Common myeloid progenitor, CD34-positive (primary cell): ENCODE measurements at places on chromosomes 6 and 20.

GRCh38 chr6:170433163-170434116 lies 119.7 kb downstream of the PSMB1 start:
- H3K4me3 ChIP-seq: no peak overlapping the region
- no peak overlapping the region for H3K27ac ChIP-seq
- no peaks in the 10 kb centered on the region for H3K36me3 ChIP-seq

DNA sequence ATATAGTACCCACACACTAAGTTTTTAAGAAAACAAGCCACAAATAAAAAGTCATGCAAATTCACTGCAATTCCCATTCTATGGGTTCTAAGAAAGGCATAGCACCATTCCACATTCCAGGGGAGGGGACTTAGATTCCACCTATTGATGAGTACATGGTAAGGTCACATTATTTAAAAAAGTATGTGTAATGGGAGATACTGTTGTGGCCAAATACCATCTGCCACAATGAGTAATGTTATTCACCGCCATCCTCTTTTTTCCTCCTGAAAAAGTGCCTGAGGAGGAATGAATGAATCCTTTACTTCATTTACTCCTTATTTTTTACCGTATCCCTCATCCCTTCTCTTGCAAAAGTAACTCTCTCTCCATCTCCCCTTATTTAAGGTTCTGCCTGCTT lies 27.0 kb upstream of the ADGRF1 start:
- no peaks in the 10 kb centered on the region for H3K27me3 ChIP-seq
- H3K4me3 ChIP-seq: no peak overlapping the region
- H3K36me3 ChIP-seq: no peaks in the 10 kb centered on the region
- H3K4me1 ChIP-seq: no peaks in the 10 kb centered on the region
- no peak overlapping the region for H3K27ac ChIP-seq

GRCh38 chr6:71879016-71879415 lies 7.3 kb upstream of the RIMS1 start:
- no peak overlapping the region for H3K27ac ChIP-seq
- H3K4me3 ChIP-seq: no peak overlapping the region
- no peak for DNase-seq
- H3K36me3 ChIP-seq: no peaks in the 10 kb centered on the region
- H3K27me3 ChIP-seq: peaks cover 1% of the 10 kb centered on the region

DNA sequence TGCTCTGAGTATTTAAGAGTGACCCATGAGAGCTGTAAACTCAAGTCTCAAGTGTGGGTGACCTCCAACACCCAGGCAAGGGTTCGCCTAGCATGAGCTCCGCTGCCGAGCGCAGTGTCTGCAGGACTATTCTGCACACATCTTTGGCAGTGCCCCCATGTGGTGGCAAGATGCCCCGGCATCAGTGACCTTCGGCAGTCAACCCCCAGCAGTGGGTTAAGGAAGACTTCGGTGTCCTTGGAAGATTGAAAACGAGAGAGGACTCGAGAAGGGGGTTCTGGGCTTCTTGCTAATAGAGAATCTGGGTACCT lies 43.1 kb downstream of the RBM38 start:
- H3K27me3 ChIP-seq: no peaks in the 10 kb centered on the region
- no peak for DNase-seq
- H3K4me3 ChIP-seq: no peak overlapping the region

DNA sequence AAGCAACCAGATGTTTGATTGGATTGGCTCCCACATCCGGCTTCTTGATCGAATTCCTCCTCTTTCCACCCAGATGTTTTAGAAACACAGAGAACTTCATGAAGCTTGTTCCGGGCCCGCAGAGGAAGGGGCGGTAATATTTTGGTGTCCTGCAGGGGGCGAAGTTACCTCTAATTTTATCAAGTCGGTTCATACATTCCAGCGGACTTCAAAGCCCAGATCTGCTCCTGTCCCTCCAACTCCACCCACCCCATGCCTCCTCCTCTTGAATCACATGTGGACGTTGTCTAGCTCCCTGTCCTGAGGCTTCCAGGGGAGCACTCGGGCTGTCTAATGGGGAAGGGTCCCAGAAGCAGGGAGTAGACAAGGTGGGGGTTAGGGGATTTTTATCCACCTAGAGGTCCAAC lies 2.9 kb upstream of the BMP6 start:
- H3K4me3 ChIP-seq: no peak overlapping the region
- H3K27me3 ChIP-seq: peaks cover 17% of the 10 kb centered on the region
- H3K4me1 ChIP-seq: peaks cover 29% of the 10 kb centered on the region

DNA sequence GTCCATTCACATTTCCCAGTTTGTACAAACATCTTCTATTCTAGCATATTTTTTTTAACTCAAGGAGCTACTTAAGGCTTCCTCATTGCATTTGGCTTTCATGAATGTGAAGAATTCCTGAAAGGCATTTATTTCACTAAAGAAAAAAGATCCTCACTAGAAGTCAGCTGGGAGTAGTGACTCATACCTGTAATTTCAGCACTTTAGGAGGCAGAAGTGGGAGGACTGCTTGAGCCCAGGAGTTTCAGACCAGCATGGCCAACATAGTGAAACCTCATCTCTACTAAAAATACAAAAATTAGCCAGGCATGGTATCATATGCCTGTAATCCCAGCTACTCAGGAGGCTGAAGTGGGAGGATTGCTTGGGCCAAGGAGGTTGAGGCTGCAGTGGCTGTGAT lies 30.9 kb upstream of the XRN2 start:
- H3K4me3 ChIP-seq: no peak overlapping the region

DNA sequence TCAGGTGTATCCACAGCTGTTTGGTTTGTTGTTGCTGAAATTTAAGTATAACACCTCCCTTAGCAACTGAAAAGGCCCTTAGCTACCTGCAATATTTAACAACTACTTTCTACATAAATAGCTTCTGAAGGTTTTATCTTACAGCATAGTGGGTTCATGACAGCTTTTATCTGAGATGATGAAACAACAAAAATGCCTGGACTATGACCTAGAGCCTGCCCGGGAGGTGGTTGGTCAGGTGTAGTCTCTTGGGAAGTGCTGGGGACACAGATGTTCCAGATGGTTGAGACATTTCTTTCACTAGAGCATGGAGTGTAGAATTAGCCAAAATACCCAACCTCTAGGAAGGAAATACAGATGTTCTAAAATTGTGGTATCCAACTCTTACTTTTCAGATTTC lies 705.4 kb downstream of the MAFB start:
- no peaks in the 10 kb centered on the region for H3K4me1 ChIP-seq
- no peak for DNase-seq
- no peak overlapping the region for H3K4me3 ChIP-seq
- H3K27ac ChIP-seq: no peak overlapping the region
- H3K36me3 ChIP-seq: no peaks in the 10 kb centered on the region

DNA sequence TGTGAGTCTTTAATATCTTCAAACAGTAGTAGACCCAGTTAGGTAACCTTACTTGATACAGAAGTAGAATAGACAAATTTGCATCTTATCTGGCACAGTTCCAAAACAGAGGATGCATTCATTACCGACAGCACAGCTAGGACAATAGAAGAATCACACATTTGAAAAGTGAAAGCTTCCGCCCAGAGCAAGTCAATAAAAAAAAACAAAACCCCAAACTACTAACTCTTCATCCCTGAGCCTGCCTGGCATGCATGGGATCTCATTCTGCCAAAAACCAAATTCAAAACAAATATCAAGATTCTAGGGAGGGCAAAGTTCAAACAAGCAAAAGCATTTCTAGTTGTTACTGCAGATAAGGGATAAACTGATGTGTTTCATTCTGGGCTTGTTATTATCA lies 235.4 kb downstream of the BTBD9 start:
- no peak for DNase-seq
- H3K27me3 ChIP-seq: no peaks in the 10 kb centered on the region
- H3K4me1 ChIP-seq: no peaks in the 10 kb centered on the region
- no peak overlapping the region for H3K27ac ChIP-seq
- H3K36me3 ChIP-seq: no peaks in the 10 kb centered on the region
- H3K4me3 ChIP-seq: no peak overlapping the region

- H3K36me3 ChIP-seq: no peaks in the 10 kb centered on the region
- H3K4me3 ChIP-seq: no peak overlapping the region
- no peaks in the 10 kb centered on the region for H3K27me3 ChIP-seq
- no peak for DNase-seq
- H3K4me1 ChIP-seq: no peaks in the 10 kb centered on the region
Measured at GRCh38 chr6:53868626-53869025, 73.8 kb downstream of the LRRC1 start.

DNA sequence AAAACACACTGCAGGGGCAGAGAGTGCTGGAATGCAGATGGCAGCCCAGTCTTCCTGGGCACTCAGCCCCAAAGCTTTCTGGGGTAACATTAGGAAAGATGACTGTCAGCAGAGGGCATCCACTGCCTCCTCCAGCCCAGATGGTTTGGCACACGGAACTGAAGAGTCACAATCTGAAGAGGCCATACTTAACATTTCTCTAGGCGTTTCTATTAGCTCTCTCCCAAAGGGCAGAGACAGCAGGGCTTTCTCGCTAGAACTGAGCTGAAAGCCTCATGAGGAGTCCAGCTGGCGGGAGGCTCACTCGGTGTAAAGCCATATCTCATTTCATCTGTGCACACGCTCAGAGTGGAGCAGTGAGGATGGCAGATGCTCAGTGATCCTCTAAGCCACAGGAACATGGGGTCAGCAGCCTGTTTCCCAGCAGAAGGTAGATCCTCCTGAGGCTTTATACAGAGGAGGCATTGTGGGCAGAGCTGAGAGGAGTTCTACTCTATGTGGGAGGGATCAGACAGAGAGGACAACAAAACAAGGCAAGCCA lies 28.1 kb downstream of the ALDH8A1 start:
- no peak for DNase-seq
- H3K27me3 ChIP-seq: no peaks in the 10 kb centered on the region
- no peaks in the 10 kb centered on the region for H3K36me3 ChIP-seq
- H3K4me1 ChIP-seq: no peaks in the 10 kb centered on the region
- no peak overlapping the region for H3K27ac ChIP-seq
- no peak overlapping the region for H3K4me3 ChIP-seq

- H3K4me3 ChIP-seq: no peak overlapping the region
- DNase-seq: no peak
- no peaks in the 10 kb centered on the region for H3K4me1 ChIP-seq
Measured at GRCh38 chr6:127299522-127300240, 33.0 kb downstream of the RNF146 start.

DNA sequence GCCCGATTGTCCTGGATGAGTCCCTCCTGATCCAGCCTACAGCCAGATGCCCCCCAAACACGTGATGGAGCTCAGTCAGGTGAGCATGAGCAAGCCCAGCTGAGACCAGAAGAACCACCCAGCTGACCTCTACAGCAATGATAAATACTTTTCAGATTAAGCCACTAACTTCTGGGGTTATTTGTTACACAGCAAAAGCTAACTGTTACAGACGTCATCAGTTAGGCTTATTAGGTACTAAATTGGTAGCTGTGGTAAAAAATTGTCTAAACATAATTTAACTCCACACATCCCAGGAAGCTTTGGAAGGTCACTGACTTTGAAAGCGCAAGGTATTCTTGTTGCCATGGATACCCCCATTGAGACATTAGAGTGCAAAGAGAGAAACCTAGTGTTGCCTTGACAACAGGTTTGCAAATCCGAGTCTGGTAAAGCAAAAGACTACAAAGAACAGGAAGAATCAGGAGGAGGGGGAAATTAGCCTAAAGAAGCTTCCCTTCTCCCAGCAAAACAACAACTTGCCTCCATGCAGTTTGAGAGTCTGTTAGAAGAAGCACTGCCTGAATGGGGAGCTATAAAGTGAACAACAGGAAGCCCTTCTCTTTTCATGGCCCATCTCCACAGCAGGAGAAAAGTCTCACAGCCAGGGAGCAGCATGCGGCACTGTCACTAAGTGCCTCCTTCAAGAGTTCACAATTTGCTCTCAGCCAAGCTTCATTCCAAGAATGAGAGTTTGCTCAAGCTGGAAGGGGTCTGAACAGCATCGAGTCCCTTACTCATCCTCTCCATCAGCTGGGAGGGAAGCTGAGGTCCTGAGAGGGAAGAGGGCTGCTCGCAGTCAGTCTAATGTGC lies 41.7 kb upstream of the ZNF831 start:
- H3K36me3 ChIP-seq: no peaks in the 10 kb centered on the region
- peaks cover 14% of the 10 kb centered on the region for H3K4me1 ChIP-seq
- no peak overlapping the region for H3K27ac ChIP-seq
- DNase-seq: no peak
- no peak overlapping the region for H3K4me3 ChIP-seq

GRCh38 chr6:115554060-115554459 lies 506.6 kb downstream of the FRK start:
- no peak overlapping the region for H3K4me3 ChIP-seq
- no peak for DNase-seq
- H3K36me3 ChIP-seq: no peaks in the 10 kb centered on the region
- no peak overlapping the region for H3K27ac ChIP-seq
- H3K4me1 ChIP-seq: no peaks in the 10 kb centered on the region

DNA sequence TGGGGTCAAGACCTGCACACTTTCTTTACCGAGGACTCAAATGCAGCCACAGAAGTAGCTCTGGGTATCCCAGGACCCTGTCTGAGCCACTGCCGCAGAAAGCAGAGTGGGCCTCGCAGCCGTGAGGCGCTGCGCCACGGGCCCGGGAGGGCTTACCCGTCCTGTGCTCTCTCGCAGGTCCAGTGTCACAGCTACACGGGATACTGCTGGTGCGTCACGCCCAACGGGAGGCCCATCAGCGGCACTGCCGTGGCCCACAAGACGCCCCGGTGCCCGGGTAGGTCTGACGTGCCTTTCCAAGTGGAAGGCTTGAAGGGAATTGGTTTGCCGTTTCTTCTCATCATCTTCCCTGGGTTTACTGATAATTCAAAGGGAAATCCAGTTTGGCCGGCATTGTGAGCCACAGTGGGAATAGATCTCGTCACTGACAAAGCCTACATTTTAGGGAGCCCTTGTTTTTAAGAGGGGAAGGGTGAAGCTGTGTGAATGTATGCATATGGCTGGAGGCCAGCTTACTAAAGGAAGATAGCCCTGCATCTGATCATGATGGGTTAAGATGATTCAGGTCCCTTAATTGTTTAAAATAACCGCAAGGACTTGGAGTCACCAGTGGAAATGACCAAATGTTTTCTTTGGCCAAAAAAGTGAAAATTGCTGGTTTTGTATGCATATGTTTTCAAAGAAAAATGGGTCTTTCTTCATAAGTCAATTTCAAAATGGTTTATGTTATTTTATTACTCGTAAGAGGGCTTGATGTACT lies 86.6 kb downstream of the SMOC2 start:
- peaks cover 2% of the 10 kb centered on the region for H3K27me3 ChIP-seq
- no peaks in the 10 kb centered on the region for H3K4me1 ChIP-seq
- H3K4me3 ChIP-seq: no peak overlapping the region

GRCh38 chr6:89688328-89688727 lies 49.8 kb upstream of the LYRM2 start:
- no peak overlapping the region for H3K4me3 ChIP-seq
- no peak for DNase-seq
- H3K4me1 ChIP-seq: no peaks in the 10 kb centered on the region

GRCh38 chr6:89675949-89676748 lies 37.6 kb upstream of the LYRM2 start:
- peaks cover 94% of the 10 kb centered on the region for H3K36me3 ChIP-seq
- DNase-seq: peak; percentile 1
- no peaks in the 10 kb centered on the region for H3K27me3 ChIP-seq
- no peak overlapping the region for H3K4me3 ChIP-seq
- no peak overlapping the region for H3K27ac ChIP-seq

DNA sequence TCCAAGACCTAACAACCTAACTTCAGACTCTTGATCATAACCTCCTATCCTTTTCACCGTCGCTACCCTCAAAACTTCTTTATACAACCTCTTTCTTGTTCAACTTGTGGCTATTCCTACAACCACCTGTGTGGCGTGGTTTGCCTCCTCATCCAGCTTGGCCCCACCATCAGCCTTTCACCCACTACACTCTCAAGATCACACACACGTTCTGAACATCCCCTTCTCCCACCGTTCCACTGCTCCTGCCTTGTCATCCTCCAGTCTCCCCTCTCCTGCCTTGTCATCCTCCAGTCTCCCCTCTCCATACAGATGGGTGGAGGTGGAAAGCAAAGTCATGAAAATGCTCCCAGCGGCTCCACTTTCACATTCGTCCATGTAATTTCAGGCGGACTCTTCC lies 14.0 kb downstream of the MAK start:
- H3K4me3 ChIP-seq: no peak overlapping the region
- H3K27me3 ChIP-seq: no peaks in the 10 kb centered on the region
- H3K27ac ChIP-seq: no peak overlapping the region
- no peaks in the 10 kb centered on the region for H3K36me3 ChIP-seq
- DNase-seq: no peak
- no peaks in the 10 kb centered on the region for H3K4me1 ChIP-seq
